NCI-H774 (cell line): ENCODE measurements at places on chromosomes 4 and X.

DNA sequence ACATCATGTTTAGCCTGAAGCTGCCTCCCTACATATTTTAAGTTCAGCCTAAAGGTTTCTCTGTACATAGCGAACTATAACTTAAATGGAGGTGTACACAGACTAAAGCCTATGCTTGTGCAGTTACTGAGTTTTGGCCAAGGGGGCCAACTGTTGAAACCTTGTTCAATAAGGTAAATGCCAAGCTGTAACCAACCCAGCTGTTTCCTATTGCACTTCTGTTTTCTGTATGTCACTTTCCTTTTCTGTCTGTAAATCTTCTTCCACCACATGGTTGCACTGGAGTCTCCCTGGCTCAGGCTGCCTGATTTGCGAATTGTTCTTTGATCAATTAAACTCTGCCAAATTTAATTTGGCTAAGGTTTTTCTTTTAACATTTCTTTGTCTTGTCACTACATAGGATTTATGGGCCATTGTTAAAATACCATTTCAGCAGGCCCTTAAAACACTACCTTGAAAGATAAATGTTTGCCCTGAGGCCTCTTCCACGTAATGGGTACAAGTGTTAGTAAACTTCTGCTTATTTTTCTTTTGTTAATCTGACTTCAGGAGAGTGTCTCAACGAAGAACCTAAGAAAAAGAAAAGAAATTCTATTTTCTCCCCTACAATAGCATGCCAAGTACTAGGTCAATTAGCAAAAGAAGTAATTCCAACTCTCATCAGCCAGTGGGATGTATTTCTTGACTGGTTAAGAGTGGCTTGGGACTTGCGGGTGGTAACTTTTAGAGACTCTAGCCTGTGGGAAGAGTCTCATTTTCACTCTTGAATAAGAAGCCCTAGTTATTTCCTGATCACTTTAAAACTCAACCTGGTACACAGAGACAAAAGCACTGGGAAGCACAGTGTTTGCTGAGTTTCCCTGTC, 45.7 kb upstream of the PRSS12 start:
- no peak for DNase-seq

DNA sequence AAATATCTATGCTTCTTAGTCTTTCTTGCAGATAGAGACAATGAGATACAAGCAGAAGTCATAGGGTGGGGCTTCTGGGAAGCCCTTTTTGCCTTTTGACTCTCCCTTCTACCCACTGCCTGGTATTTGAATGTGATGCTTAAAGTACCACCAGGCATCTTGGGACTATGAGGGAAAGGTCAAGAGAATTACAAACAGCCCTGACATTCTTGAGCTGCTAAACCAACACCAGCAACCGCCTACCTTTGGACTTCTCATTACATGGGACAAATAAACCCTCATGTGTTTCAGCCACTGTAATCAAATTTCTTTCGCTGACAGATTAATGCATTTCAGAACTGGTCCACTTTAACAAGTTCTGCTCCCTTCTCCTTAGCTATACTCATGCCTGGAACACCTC, 112.8 kb downstream of the LUZP4 start:
- no peak for DNase-seq

GRCh38 chrX:69424161-69424560, 80.0 kb upstream of the NALF2 start:
- no peak for DNase-seq

DNA sequence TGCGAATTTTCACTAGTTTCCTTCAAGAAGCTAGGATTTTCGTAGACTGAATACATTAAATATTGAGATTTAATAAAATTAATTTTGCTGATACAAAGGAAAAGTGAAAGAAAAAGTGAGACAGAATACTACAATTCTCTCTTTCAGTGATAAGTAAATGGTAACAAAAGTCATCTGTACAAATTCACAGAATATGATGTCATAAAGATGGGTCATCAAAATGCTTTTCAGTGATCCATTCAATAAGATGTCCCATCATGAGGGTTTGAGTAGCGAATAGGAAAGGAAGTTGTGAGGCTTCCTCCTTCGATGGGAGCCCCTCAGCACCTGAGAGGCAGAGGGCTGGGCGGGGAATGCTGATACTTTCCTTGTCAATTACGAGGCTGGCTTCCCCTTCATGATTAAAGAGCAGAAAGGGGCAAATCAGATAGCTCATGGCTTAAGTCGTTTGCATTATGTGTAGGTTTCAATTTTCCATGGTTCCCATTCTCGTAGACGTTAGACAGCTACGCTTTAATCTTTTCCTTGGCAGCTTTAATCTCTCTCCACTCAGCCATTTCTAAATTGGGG, 108.8 kb upstream of the SORBS2 start:
- no peak for DNase-seq

DNA sequence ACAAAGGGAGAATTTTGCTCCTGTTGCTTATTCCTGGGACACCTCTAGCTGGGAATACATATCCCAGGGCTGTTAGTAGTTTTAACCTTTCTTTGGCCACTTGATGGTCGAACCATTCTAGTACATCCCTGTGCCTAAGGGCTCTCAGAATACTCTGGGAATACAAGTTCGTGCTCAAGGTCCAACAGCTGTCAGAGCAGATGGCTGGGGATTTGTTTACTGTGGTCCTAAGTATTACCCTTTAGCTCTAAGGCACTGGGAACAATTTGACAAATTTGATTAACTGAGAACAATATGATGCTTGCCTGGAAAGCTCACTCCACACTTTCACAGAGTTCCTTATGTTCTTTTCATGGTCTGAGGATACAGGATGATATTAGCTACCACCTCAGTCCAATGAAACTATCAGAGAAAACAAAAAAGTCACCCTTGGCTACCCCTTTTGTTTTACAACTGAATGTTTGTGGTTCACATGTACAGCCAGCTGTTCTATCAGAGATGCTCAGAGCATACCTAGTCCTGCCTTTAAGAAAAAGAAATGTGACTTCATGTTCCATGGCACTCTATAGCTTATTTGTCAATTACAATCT, 47.4 kb upstream of the PHOX2B start:
- no peak for DNase-seq

DNA sequence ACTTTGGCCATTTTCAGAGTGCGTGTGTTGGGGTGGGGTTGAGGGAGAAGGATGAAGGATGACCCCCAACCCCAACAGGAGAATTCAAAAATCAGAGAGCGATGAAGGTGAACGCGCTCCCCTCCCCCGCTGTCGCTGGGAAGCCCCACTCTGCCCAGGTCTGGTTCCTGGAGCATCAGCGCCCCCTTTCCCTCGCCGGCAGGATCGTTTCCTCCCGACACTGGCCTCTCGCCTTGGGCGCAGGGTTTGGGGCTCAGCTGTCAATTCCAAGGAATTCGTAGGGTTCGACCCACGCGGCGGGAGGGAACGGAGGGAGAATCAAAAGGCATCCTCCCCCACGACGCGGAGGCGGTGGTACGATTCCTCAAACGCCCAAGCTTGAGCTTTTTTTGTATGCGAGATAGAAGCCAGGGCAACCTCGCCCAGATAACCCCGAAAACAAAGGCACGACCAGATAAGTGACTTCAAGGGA, 1.0 kb upstream of the PDGFRA start:
- peak; percentile 70 for DNase-seq

DNA sequence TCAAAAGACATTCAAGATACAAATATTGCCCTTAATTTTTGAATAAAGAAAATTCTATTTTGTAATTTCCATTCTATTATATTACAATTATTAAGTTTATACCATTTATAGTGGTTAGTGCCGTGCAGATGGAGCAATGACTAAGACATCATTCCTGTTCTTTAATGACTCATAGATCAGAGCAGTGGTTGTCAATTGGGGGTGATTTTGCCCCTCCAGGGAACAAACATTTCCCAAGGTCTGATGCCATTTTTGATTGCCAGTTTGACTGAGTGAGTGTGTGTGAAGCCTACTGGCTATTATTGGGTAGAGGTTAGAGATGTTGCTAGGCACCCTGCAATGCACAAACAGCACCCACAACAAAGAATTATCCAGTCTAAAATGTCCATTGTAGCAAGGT, 97.9 kb upstream of the DDIT4L start:
- no peak for DNase-seq

- no peak for DNase-seq
Measured at GRCh38 chrX:49312176-49312575, 8.7 kb downstream of the GAGE10 start.

DNA sequence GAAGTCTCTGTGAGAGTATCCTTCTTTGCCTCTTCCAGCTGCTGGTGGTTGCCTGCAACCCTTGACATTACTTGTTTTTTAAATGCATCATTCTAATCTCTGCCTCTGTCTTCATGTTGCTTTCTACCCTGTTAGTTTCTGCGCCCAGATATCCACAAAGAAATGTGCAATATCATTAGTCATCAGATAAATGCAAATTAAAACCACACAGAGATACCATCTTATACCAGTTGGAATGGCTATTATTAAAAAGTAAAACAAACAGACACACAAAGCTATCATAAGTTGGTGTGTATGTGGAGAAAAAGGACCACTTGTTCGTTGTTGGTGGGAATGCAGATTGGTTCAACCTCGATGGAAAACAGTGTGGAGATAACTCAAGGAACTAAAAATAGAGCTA, 517.4 kb downstream of the FAT4 start:
- no peak for DNase-seq

GRCh38 chr4:112170451-112170993, 25.3 kb downstream of the FAM241A start:
- DNase-seq: no peak

- no peak for DNase-seq
Measured at GRCh38 chr4:94623126-94623911, 134.4 kb upstream of the BMPR1B start.

DNA sequence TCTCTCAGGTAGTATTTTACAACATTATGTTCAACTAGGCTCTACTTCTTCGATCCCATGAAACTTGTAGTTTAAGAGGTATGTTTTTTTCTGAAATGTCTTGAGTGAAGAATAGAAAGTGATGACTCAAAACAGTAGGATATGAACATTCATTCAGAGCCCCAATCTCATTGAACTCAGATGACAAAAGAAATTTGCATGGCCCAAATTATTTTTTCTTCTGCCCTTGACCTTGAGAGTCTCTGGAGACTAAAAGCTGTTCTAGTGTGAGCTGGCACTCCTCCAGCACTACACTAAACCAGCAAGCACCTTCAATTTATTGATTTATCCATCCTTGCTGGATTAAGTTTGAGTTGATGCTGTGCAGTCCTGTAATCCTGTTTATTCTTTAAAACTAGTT, 4.0 kb downstream of the DCLK2 start:
- no peak for DNase-seq

GRCh38 chr4:25756503-25756902, 100.9 kb downstream of the SLC34A2 start:
- DNase-seq: peak; percentile 49

- no peak for DNase-seq
Measured at GRCh38 chrX:11386001-11386523, 92.8 kb downstream of the AMELX start.

DNA sequence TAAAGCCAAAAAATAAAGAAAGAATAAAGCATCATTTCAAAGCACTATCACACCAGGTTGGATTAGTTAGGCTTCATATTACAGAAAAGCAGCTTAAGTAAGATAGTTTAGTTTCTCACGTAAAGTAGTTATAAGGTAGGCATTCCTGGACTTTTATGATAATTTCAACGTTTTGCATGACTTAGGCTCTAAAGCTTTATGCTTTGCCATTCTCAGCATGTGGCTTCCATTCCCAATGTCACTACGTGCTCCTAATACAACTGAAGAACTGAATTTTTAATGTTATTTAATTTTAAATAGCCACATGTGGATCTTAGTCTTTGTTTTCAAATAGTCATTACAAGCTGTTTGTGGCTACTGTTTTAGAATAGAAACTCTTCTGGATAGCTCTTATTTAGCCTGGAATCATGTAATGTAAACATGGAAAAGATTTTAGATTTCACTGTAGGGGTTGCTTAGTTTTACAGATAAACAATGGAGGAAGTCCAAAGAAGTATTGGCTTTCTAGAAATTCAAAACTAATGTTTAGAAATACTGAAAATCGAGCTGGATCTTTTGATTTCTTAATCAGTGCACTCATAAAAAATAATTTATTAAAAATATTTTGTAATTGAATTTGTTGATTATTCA, 710.0 kb downstream of the IL1RAPL1 start:
- no peak for DNase-seq

DNA sequence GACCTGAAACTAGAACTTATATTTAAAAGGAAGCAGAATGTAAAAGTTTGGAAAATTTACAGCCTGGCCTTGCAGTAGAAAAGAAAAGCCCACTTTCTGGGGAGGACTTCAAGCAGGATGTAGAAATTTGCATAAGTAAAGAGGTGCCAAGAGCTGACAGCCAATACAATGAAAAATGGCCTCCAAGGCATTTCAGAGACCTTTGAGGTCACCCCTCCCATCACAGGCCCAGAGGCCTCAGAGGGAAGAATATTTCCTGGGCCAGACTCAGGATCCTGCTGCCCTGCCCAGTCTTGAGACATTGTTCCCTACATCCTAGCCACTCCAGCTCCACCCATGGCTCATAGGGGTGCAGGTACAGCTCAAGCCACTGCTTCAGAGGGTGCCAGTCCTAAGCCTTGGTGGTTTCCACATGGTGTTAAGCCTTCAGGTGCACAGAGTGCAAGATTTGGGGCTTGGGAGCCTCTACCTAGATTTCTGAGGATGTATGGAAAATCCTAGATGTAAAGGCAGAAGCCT, 518.9 kb upstream of the INTU start:
- no peak for DNase-seq

DNA sequence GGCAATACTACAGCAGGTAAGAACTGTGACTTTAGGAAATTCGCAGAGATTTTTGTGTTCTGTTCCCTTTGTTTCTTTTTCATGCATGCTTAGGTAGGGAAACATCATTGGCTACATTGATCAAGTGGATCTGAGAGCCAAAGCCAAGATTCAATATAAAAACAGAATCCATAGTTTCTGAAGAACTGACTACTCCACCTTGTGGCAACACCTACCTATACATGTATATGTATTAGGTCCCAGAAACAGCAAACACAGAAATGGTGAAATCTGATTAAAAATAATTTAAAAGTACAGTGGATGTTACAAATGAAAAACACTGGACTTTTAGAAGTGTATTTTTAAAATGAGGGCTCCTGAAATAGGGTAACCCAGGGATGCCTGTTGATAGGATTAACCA, 322.6 kb upstream of the MAOA start:
- DNase-seq: no peak

- DNase-seq: no peak
Measured at GRCh38 chrX:13110433-13111324, 66.3 kb upstream of the FAM9C start.
